Stimulated activated naive CD8-positive, alpha-beta T cell treated with anti-CD3 and anti-CD28 coated beads, Interleukin-15, amount 100 ng/mL, for 72 hours (primary cell): ENCODE measurements at places on chromosomes 6 and 20.

GRCh38 chr6:161414707-161415106 lies 140.8 kb upstream of the AGPAT4 start:
- DNase-seq = no peak

- DNase-seq = no peak
Measured at GRCh38 chr6:41563060-41563776, 17.0 kb downstream of the FOXP4 start.

- DNase-seq = no peak
Measured at GRCh38 chr20:45920462-45921336, 8.7 kb upstream of the PLTP start.

GRCh38 chr6:40520678-40521077 lies 66.5 kb downstream of the LRFN2 start:
- no peak for DNase-seq

DNA sequence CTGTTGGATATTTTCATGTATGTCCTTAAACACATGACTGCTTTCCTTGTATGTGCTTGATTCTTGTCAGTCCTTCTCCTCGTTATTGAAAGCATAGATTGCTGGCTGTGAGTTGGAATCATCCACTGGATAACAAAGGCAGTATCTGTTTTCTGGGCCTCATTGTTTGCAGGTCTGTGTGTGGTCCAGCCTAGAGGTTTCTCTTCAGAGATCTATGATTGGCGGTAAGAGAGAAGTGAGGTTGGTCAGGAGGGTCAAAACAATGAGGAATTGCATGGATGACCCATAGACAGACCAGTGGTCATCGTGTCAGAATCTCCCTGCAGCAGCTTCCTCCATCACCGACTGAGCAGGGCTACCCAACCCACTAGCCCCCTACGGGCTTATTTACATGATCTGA lies 915.0 kb downstream of the KIF16B start:
- no peak for DNase-seq

DNA sequence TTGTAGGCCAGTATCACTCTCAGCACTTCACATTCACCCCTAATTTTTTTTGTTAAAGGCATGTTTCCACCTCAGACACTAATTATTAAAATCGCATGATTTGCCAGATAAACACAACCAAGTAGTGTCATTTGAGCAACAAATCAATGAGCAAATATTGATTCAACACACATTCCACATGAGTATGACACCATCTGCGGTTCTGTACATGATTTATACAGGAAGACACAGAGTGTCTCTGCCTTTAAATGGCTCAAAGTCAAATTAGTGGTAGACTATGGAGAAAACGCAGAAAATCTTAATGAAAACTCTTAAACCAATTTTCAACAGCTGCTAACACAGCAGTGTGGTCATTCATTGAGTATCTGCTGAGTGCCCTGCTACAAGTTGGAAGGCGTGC lies 300.2 kb downstream of the SOX4 start:
- no peak for DNase-seq
